ENCODE measurements at places on chromosomes 11 and 22. TPM values are rescaled to one million over a fixed set of nuclear protein-coding genes. Genes with fewer than 3 reads are reported as not detected.
A peak's percentile ranks its signal among the peaks of the same experiment; 100 is the strongest.

SOX10 gene
- total RNA-seq = not detected

C11orf65 gene
- 0.58 TPM for total RNA-seq

KRTAP5-1 gene
- not detected for total RNA-seq

SYCE3 gene
- total RNA-seq = not detected

MEI1 gene
- total RNA-seq = 83.4 TPM

DNA sequence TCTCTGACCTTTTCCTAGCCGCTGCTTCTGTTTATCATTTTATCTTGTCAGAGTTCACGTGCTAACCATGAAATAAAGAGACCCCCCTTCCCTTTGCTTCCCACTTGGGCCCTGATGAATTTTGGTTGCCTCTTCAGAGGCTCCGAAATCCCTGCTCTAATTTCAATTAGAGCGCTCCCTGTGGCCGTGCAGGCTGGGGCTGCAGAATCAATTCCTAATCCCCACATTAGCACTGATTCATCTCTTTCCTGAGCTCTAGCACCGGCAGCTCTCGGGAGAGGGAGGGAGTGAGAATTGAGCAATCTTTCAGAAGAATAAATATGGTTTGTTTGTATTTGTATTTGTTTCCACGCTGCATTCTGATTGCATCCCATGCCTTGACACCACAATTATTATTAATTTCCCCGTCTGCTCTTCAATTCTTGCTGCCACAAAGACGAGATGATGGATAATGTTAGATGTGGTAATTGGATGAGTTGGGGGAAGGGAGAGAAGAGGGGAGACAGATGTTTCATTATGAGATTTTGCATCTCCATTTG, 76.9 kb downstream of the NTM start:
- H3K4me1 ChIP-seq = no peaks in the 10 kb centered on the region
- H3K4me3 ChIP-seq = no peak overlapping the region
- no peak for DNase-seq
- no peak overlapping the region for H3K27ac ChIP-seq
- no peaks in the 10 kb centered on the region for H3K27me3 ChIP-seq
- no peaks in the 10 kb centered on the region for H3K36me3 ChIP-seq

DNA sequence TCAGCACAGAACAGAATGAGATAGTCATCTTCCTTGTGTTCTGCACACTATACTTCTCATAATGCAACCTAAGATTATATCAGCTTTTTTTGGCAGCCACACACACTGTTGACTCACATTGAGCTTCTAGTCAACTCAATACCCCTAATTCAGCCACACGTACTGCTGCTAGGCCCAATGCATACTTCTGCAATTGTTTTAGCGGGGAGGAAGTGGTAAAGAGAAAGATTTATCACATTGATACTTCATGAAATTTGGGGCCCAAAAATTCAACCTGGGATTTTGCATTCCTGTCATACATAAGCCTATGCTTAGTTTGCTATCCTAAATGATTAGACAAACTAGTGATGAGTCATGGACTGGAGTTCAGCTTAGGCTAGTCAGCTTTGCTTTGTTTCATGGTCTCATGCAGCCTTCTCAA, 8.6 kb upstream of the UPB1 start:
- H3K4me1 ChIP-seq = no peaks in the 10 kb centered on the region
- no peaks in the 10 kb centered on the region for H3K36me3 ChIP-seq
- no peak for DNase-seq
- H3K27me3 ChIP-seq = no peaks in the 10 kb centered on the region
- H3K4me3 ChIP-seq = no peak overlapping the region

DNA sequence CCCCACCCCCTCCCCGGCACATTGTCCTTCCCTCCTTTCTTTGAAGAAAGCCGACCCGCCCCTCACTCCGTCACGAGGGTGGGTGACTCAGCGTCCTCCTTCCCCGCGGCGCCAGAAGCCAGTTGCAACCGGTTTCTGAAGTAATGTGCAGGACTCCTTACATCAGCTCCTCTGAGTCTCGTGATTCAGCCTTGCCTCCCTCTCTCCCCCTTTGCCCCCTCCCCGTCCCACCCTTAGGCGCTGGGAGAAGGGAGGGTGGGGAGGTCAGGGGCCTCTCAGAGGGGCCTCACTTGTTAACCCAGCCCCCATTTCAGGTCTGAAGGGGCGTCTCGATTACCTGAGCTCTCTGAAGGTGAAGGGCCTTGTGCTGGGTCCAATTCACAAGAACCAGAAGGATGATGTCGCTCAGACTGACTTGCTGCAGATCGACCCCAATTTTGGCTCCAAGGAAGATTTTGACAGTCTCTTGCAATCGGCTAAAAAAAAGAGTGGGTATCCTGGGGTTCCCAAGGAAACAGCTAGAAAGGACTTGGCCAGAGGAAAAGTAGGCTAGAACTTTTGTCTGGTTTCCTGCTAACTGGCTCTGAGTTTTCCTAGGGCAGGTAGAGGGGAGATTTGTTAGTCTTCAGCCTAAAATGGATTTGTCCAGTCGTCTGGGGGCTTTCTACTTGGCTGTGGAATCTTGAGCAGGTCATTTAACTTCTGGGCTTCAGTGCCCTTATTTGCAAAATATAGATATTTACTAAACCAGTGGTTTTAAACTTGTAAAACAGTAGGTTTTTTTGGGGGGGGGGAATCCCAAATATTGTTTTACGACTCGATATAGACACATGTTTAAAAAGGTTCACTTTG, 1.1 kb downstream of the SLC3A2 start:
- H3K27ac ChIP-seq = peak overlapping the region; percentile 98
- DNase-seq = peak; percentile 87
- H3K4me1 ChIP-seq = peaks cover 48% of the 10 kb centered on the region
- no peaks in the 10 kb centered on the region for H3K27me3 ChIP-seq
- H3K4me3 ChIP-seq = peak overlapping the region; percentile 97
- H3K36me3 ChIP-seq = peaks cover 44% of the 10 kb centered on the region

DNA sequence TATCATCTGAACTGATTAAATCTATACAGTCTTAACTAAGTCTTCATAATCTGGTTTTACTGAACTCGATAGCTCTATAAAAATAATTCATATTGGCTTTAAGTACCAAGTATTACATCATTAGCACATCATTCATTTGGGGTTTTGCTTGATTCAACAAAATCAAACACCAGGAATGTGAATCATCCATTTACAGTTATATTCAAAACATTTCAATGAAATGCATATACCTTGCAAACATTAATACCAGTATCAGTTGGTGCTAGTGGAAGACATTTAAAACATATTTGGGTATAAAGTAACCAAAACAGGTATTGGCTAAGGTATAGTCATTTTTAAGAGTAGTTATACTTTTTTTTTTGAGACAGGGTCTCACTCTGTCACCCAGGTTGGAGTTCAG, 12.2 kb upstream of the CCDC89 start:
- no peaks in the 10 kb centered on the region for H3K36me3 ChIP-seq
- H3K4me3 ChIP-seq = no peak overlapping the region
- no peaks in the 10 kb centered on the region for H3K27me3 ChIP-seq

- no peaks in the 10 kb centered on the region for H3K4me1 ChIP-seq
- H3K4me3 ChIP-seq = no peak overlapping the region
- DNase-seq = no peak
- H3K36me3 ChIP-seq = no peaks in the 10 kb centered on the region
Measured at GRCh38 chr11:77303328-77303727, 1.8 kb upstream of the GDPD4 start.

- no peaks in the 10 kb centered on the region for H3K27me3 ChIP-seq
- no peaks in the 10 kb centered on the region for H3K4me1 ChIP-seq
- no peak overlapping the region for H3K4me3 ChIP-seq
- no peaks in the 10 kb centered on the region for H3K36me3 ChIP-seq
- no peak overlapping the region for H3K27ac ChIP-seq
Measured at GRCh38 chr11:122333467-122333866, 217.5 kb upstream of the BLID start.

DNA sequence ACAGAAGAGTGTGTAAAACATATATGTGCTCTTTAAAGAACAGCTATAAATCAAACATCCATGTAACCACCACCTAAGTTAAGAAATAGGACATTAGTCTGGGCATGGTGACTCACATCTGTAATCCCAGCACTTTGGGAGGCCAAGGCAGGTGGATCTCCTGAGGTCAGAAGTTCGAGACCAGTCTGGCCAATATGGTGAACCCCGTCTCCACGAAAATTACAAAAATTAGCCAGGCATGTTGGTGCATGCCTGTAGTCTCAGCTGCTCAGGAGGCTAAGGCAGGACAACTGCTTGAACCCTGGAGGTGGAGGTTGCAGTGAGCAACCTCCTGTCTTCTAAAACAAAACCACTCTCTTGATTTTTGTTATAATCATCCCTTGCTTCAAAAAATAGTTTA, 103.3 kb downstream of the LRRC32 start:
- no peaks in the 10 kb centered on the region for H3K27me3 ChIP-seq
- H3K4me1 ChIP-seq = no peaks in the 10 kb centered on the region
- no peaks in the 10 kb centered on the region for H3K36me3 ChIP-seq
- H3K4me3 ChIP-seq = no peak overlapping the region

DNA sequence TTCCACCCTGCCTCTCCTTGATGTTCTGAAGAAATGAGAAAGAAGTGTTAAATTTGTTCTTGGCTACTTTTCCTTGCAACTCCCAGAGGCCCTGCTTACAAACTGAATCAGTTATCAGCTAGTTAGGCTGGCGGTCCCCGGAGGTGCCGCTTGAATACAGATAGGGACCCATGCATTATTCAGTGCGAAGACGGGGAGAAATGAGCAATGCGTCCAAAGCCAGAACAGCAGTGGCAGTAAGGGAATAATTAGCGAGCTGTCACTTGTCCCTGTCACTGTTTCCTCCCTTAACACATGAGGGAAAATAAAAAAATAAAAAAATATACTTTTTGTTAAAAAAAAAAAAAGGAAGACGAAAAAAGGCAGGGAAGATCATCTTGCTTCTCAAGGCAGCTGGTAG, 528.1 kb downstream of the MN1 start:
- DNase-seq = no peak
- peaks cover 22% of the 10 kb centered on the region for H3K27me3 ChIP-seq
- H3K36me3 ChIP-seq = no peaks in the 10 kb centered on the region
- no peak overlapping the region for H3K4me3 ChIP-seq
- H3K27ac ChIP-seq = no peak overlapping the region
- no peaks in the 10 kb centered on the region for H3K4me1 ChIP-seq

DNA sequence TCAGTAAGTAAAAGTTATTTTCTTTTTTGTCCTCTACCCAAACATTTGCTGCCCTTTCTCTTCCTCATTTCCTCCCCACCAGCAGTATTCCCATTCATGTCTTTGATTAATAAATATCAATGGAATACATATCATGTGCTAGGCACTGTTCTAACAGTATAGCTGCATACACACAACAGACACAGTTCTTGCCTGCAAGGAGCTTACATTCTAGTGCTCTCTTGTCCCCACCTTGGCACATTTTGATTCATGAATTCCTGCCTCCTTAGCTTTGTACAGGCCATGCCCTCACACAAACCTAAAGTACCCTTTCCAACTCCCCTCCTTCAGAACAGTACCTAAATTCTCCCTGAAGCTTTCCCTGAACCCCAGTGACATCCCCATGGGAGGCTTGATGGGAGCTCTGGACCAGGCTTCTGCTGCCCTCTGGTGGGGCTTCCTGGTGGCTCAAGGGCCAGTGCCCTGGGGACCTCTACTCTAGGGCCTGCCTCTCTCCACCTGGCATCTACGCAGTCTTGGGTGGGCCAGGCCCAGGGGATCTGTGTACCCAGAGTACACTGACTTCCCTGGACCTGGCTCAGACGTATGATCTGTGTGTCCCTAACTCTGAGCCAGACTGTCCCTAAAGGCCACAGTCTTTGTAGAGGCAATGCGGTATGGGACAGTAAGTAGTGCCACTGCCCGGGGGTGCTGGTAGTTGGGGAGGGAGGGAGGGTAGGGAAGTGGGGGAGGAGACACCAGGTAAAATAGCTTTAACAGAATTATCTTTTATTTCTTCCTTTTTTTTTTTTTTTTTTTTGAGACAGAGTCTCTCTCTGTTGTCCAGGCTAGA, 14.1 kb downstream of the RPS13 start:
- no peaks in the 10 kb centered on the region for H3K4me1 ChIP-seq
- H3K27ac ChIP-seq = no peak overlapping the region
- no peak overlapping the region for H3K4me3 ChIP-seq
- no peaks in the 10 kb centered on the region for H3K36me3 ChIP-seq
- DNase-seq = no peak
- H3K27me3 ChIP-seq = no peaks in the 10 kb centered on the region

- no peak overlapping the region for H3K27ac ChIP-seq
- H3K36me3 ChIP-seq = no peaks in the 10 kb centered on the region
- no peaks in the 10 kb centered on the region for H3K4me1 ChIP-seq
- H3K27me3 ChIP-seq = no peaks in the 10 kb centered on the region
Measured at GRCh38 chr11:133078591-133079404, 453.5 kb downstream of the OPCML start.

GRCh38 chr11:130872981-130873380, 43.3 kb downstream of the SNX19 start:
- no peak overlapping the region for H3K27ac ChIP-seq
- H3K4me1 ChIP-seq = no peaks in the 10 kb centered on the region
- no peak overlapping the region for H3K4me3 ChIP-seq
- peaks cover 53% of the 10 kb centered on the region for H3K36me3 ChIP-seq
- no peak for DNase-seq
- no peaks in the 10 kb centered on the region for H3K27me3 ChIP-seq

DNA sequence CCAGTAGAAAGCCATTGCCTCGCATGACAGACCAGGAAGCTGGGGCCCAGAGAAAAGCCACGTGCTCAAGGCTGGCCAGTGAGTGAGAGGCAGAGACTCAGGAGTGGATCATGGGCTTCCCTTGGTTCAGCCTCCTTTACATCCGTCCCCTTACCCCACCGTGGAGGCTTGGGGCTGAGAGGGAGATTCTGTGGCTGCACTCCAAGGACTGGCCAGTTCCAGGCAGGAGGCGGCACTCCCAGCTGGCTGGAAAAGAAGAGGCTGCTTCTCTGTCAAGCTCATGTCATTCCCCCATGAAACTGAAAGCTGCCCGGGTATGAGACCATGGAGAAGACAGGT, 6.6 kb upstream of the ASCL2 start:
- H3K4me1 ChIP-seq = no peaks in the 10 kb centered on the region
- no peaks in the 10 kb centered on the region for H3K36me3 ChIP-seq
- H3K27me3 ChIP-seq = no peaks in the 10 kb centered on the region
- H3K27ac ChIP-seq = no peak overlapping the region
- no peak overlapping the region for H3K4me3 ChIP-seq
- DNase-seq = no peak

GRCh38 chr22:50138988-50139387, 31.5 kb upstream of the PANX2 start:
- H3K4me3 ChIP-seq = no peak overlapping the region
- peaks cover 36% of the 10 kb centered on the region for H3K27me3 ChIP-seq
- no peaks in the 10 kb centered on the region for H3K36me3 ChIP-seq
- H3K4me1 ChIP-seq = no peaks in the 10 kb centered on the region
- no peak for DNase-seq
- H3K27ac ChIP-seq = no peak overlapping the region

- no peak for DNase-seq
- no peaks in the 10 kb centered on the region for H3K36me3 ChIP-seq
- no peak overlapping the region for H3K4me3 ChIP-seq
Measured at GRCh38 chr22:40042312-40042711, 47.6 kb downstream of the FAM83F start.
